AG04449 (cell line): ENCODE measurements at places on chromosomes 7 and 10.

GRCh38 chr10:110686047-110686446, 41.9 kb downstream of the RBM20 start:
- no peak for DNase-seq

DNA sequence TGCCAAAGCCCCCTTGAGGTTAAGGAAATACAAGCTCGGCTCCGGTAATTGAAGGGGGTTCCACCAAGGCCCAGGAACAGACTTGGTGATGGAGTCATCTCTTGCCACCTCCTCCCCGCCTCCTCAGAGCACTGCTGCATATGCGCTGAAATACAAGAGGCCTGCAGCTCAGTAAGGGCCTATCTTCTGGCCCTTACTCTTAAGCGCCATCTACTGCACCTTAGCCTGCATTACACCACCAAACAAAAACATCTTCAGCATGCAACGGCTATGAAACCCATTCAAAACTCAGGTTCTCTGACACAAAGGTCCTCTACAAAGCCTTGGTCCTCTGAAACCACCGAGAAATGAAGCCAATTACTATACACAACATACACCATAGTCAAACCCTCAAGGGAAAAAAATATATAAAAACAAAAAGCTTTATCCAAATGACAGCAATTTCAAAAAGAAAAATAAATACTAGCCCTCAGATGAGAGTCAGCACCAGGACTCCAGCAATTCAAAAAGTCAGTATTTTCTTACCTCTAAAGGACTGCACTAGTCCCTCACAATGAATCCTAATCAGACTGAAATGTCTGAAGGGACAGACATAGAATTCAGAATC, 176.8 kb upstream of the TBX20 start:
- DNase-seq: no peak

DNA sequence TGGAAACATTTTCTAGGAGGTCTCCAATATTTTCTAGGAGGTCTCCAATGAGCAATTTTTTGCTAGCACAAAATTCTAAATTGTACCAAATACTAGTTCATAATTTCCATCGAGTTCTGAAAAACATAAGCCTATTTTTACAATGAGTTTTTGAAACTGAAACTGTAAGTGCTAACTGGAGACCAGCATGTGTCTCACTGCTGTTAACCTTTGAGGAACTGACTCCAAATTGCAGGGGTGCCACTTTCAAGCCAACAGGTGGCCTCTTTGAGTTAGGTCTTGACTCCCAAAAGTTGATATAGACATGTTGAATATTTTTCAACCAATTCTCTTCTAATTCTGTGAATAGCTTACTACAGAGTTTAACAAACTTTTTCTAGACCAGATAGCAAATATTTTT, 58.8 kb downstream of the CAV1 start:
- no peak for DNase-seq

- DNase-seq: no peak
Measured at GRCh38 chr7:50376056-50376820, 71.7 kb downstream of the IKZF1 start.

DNA sequence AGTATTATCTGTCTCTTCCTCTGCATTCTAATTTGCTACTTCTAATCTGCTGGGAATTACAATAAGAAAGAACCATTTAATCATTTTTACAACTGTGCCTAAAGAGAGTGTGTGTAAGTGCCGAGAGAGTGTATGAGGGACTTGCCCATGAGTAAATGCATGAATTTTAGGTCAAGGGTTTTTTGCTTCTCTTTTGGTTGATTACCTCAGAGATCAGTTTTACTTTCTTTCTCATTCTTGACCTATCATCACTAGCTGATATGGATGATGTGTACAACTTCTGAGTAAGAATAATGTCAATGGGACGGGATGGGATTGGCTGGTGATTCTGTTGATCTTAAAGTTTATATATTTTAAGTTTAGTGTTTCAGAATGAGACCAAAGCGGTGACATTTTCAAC, 47.8 kb downstream of the IKZF1 start:
- DNase-seq: no peak
